ENCODE measurements at places on chromosomes 1 and 21. TPM values are rescaled to one million over a fixed set of nuclear protein-coding genes. Genes with fewer than 3 reads are reported as not detected.

USH2A gene
- total RNA-seq = 0.01 TPM

FCRLB gene
- total RNA-seq = 0.11 TPM

DYRK3 gene
- total RNA-seq = 2.8 TPM

PANK4 gene
- total RNA-seq = 9.2 TPM

FCAMR gene
- not detected for total RNA-seq

PAQR6 gene
- total RNA-seq = 0.82 TPM

TBX15 gene
- total RNA-seq = 0.42 TPM

SLC30A7 gene
- 27.4 TPM for total RNA-seq

ADCY10 gene
- 0.02 TPM for total RNA-seq

ACTRT2 gene
- total RNA-seq = not detected

FMN2 gene
- total RNA-seq = not detected

ZNF684 gene
- total RNA-seq = 18.8 TPM

CD84 gene
- not detected for total RNA-seq

DNA sequence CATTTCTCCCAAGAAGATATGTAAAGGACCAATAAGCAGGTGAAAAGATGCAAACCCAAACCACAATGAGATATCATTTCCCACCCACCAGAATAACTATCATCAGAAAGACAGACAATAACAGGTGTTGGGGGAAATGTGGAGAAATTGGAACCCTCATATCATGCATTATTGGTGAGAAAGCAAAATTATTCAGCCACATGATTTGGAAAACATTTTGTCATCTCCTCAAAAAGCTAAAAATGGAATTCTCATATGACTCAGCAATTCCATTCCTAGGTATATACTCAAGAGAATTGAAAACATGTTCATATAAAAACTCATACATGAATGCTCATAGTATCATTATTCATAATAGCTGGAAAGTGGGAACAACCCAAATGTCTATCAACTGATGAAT lies 25.1 kb upstream of the RNF186 start:
- no peaks in the 10 kb centered on the region for H3K4me1 ChIP-seq
- DNase-seq = no peak
- H3K27ac ChIP-seq = no peak overlapping the region
- H3K27me3 ChIP-seq = no peaks in the 10 kb centered on the region
- H3K4me3 ChIP-seq = no peak overlapping the region
- no peaks in the 10 kb centered on the region for H3K36me3 ChIP-seq

DNA sequence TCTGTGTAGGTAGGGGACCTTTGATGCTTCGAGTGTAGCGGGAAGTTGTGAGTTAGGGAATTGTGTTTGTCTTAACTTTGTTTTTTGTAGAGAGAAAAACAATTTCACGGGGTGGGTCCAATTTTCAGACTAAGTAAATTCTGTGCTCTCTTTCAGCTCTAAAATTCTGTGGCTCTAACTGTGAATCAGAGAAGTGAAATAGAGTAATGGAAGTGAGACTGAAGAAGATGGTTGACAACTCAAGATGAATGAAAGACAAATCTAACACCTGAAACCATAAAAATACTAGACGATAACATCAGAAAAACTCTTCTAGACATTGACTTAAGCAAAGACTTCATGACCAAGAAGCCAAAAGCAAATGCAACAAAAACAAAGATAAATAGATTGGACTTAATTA lies 4.4 kb upstream of the FMO1 start:
- H3K4me1 ChIP-seq = no peaks in the 10 kb centered on the region
- H3K27me3 ChIP-seq = no peaks in the 10 kb centered on the region
- no peaks in the 10 kb centered on the region for H3K36me3 ChIP-seq
- DNase-seq = no peak

DNA sequence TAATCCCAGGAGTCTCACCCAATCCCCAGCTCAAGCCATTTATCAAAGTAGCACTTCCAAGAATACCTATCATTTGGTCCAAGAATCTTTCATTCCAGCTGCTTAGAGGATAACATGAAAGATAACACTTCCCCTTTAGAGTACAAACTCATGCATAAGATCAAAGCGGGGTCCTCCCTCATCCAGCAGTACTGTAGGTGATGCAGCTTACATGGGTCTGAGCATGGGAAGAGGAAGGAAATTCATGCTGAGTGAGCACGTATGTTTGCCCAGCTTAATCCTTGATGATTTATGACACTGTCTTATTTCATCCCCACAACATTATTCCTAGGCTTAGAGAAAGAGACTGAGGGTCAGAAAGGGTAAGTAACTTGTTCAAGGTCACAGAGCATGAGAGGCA lies 167.1 kb upstream of the GJB5 start:
- H3K27me3 ChIP-seq = no peaks in the 10 kb centered on the region
- H3K36me3 ChIP-seq = no peaks in the 10 kb centered on the region
- no peak overlapping the region for H3K27ac ChIP-seq
- no peak for DNase-seq
- no peak overlapping the region for H3K4me3 ChIP-seq

GRCh38 chr1:155977690-155978324 lies 540 bp downstream of the ARHGEF2 start:
- H3K27ac ChIP-seq = peak overlapping the region; percentile 56
- no peaks in the 10 kb centered on the region for H3K27me3 ChIP-seq
- DNase-seq = no peak
- no peaks in the 10 kb centered on the region for H3K36me3 ChIP-seq
- peak overlapping the region; percentile 90 for H3K4me3 ChIP-seq

GRCh38 chr1:98766255-98766654 lies 104.7 kb downstream of the SNX7 start:
- no peak overlapping the region for H3K4me3 ChIP-seq
- H3K27ac ChIP-seq = no peak overlapping the region

GRCh38 chr21:29056538-29057050 lies 16.9 kb downstream of the CCT8 start:
- no peak for DNase-seq
- H3K36me3 ChIP-seq = peaks cover 73% of the 10 kb centered on the region
- no peaks in the 10 kb centered on the region for H3K4me1 ChIP-seq

GRCh38 chr1:197994907-197995407 lies 77.8 kb downstream of the LHX9 start:
- peak; percentile 76 for DNase-seq
- peak overlapping the region; percentile 34 for H3K4me3 ChIP-seq
- no peaks in the 10 kb centered on the region for H3K27me3 ChIP-seq
- peaks cover 19% of the 10 kb centered on the region for H3K4me1 ChIP-seq
- H3K36me3 ChIP-seq = no peaks in the 10 kb centered on the region

DNA sequence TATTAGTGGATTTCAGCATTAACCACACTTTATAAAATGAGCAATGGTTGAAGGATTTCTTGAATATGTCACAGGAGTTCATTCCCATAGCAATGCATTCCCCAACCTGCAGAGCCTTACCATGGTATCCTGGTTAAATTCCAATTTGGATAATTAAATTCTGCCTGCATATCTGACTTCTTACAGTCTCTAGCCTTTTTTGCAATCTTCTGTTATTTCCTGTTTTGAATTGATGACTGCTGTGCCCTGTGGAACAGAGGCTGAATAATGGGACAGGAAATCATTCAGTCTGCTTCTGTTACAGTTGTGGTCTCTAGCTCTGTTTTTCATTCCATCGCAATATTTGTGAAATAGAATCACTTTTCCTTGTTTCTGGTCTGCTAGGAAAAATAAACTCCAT lies 1823.9 kb downstream of the PLA2G4A start:
- H3K27me3 ChIP-seq = no peaks in the 10 kb centered on the region
- DNase-seq = no peak
- no peaks in the 10 kb centered on the region for H3K36me3 ChIP-seq
- H3K4me3 ChIP-seq = no peak overlapping the region
- H3K4me1 ChIP-seq = no peaks in the 10 kb centered on the region
- H3K27ac ChIP-seq = no peak overlapping the region

DNA sequence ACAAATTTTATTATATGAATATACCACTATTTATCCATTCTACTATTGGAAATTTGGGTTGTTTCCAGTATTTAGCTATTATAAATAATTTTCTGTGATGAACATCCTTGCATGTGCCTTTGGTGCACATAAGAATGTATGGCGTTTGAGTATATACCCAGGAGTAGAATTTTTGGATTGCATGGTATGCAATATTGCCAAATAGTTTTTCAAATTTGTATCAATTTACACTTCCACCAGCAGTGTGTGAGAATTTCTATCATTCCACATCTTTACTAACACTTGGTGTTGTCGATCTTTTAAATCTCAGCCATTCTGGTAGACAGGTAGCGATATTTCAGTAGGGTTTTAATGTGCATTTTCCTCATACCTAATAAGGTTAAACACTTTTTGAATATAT lies 9.2 kb upstream of the FNBP1L start:
- peaks cover 22% of the 10 kb centered on the region for H3K4me1 ChIP-seq
- no peaks in the 10 kb centered on the region for H3K36me3 ChIP-seq
- H3K27ac ChIP-seq = no peak overlapping the region
- no peak overlapping the region for H3K4me3 ChIP-seq

DNA sequence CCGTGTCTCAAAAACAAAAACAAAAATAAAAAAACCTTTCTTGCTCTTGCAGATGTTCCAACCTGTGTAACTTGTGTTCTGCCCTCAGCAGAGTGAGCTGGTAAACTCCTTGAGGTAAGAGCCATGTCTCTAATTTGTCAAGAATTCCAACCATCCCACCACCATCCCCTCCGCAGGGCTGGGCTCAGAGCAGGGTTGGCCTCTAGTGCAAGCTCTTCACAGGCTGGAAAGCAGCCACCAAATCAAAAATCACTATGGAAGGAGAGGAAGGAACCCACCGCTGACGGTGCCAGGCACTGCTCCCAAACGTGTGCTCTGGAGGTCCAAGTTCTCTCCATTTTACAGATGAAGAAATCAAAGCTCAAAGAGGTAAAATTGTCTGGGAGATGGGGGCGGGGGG lies 9.4 kb downstream of the PLEKHA6 start:
- DNase-seq = no peak
- peaks cover 24% of the 10 kb centered on the region for H3K4me1 ChIP-seq
- H3K36me3 ChIP-seq = no peaks in the 10 kb centered on the region
- no peak overlapping the region for H3K4me3 ChIP-seq
- no peaks in the 10 kb centered on the region for H3K27me3 ChIP-seq
- no peak overlapping the region for H3K27ac ChIP-seq

- no peaks in the 10 kb centered on the region for H3K27me3 ChIP-seq
- no peak for DNase-seq
- H3K27ac ChIP-seq = no peak overlapping the region
- H3K4me3 ChIP-seq = no peak overlapping the region
Measured at GRCh38 chr1:94602316-94602715, 60.8 kb upstream of the F3 start.

DNA sequence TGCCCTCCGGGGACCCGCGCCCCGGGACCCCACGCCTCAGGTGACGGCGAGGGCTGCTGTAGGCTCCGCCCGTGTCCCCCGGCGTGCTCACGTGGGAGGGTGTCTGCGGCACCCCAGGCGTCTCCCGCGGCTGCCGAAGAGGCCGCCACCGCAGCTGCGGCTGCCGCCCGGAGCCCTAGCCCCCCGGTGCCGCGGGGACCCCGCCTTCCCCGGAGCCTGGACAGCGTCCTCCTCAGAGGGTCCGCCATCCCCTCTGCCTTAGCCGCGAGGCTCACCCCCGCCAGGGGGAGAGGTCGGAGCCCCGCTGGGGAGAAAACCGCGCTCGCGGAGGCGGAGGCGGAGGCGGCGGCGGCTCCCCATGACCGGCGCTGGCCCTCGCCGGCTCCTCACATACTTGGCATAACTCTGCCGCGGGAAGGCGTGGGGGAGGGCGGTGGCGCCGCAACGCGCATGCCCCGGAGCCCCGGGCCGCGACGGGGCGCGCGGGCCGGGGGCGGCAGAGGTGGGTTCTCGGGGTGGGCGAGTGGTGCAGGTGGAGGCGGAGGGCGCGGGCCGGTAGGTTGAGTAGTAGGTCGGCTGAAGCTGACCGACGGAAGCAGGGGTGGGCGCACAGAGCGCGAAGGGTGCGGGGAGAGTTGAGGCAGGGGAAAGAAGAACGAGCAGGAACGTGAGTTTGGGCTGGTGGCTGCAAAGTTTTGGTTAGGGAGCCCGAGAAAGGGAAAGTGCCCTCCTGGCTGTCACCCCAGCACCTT lies 700 bp upstream of the SYDE2 start:
- no peaks in the 10 kb centered on the region for H3K27me3 ChIP-seq
- no peaks in the 10 kb centered on the region for H3K36me3 ChIP-seq
- H3K4me3 ChIP-seq = peak overlapping the region; percentile 85
- peak overlapping the region; percentile 86 for H3K27ac ChIP-seq
- peaks cover 22% of the 10 kb centered on the region for H3K4me1 ChIP-seq
- peak; percentile 52 for DNase-seq

DNA sequence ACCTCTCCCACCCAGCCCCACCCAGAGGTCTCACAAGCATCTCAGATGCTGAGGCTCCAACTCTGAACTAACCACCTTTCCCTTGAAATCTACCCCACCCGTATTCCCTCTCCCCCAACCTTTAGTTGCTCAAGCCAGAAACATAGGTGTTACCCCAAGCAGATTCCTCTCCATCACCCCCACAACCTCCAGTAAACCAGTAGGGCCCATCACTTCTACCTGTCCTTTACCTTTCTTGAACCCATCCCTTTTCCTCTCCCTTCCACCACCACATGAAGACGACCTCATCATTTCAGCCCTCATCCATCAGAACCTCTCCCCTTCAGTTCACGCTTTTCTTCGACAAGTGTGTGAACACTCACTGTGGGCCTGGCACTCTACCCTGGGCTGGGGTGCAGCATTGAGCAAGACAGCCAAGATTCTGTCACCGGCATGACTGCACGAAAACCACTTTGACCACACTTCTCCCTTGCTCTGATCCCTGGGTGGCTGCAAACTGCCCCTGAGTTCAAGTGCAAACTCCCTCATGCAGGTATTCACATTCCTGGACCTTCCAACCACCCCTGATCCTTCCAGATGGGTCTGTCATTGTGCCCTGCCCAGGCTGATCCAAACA lies 65.5 kb upstream of the LAPTM5 start:
- no peaks in the 10 kb centered on the region for H3K36me3 ChIP-seq
- peaks cover 28% of the 10 kb centered on the region for H3K27me3 ChIP-seq
- peaks cover 24% of the 10 kb centered on the region for H3K4me1 ChIP-seq

GRCh38 chr1:78269591-78269990 lies 221.2 kb upstream of the PTGFR start:
- H3K27me3 ChIP-seq = no peaks in the 10 kb centered on the region
- H3K36me3 ChIP-seq = no peaks in the 10 kb centered on the region
- no peaks in the 10 kb centered on the region for H3K4me1 ChIP-seq
- H3K27ac ChIP-seq = no peak overlapping the region

DNA sequence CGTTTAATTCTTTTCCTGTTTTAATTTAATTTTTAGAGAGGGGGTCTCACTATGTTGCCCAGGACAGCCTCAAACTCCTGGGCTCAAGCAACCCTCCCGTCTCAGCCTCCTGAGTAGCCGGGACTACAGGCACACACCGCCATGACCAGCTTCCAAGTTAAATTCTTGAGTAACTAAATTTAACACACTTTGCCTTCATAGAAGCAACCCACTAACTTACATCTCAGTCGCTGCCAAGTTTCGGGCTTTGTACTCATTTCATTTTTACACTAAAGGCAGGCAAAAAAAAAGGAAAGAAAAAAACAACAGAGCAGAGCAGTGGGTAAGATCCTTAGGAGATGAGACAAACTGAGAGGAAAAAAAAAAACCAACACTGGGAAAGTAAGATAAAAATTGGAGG lies 3.5 kb downstream of the TIAM1 start:
- peaks cover 20% of the 10 kb centered on the region for H3K27me3 ChIP-seq
- H3K36me3 ChIP-seq = no peaks in the 10 kb centered on the region
- no peak for DNase-seq
- no peak overlapping the region for H3K4me3 ChIP-seq
- H3K4me1 ChIP-seq = no peaks in the 10 kb centered on the region

- no peaks in the 10 kb centered on the region for H3K36me3 ChIP-seq
- H3K27ac ChIP-seq = no peak overlapping the region
- no peak for DNase-seq
- no peak overlapping the region for H3K4me3 ChIP-seq
- no peaks in the 10 kb centered on the region for H3K27me3 ChIP-seq
Measured at GRCh38 chr1:199082778-199083389, 444.0 kb downstream of the PTPRC start.

GRCh38 chr1:7178741-7179140 lies 393.5 kb downstream of the CAMTA1 start:
- DNase-seq = no peak
- no peak overlapping the region for H3K27ac ChIP-seq
- no peaks in the 10 kb centered on the region for H3K36me3 ChIP-seq
- peaks cover 9% of the 10 kb centered on the region for H3K27me3 ChIP-seq
- no peaks in the 10 kb centered on the region for H3K4me1 ChIP-seq
